ENCODE measurements at places on chromosomes 3 and 15. TPM values are rescaled to one million over a fixed set of nuclear protein-coding genes. Genes with fewer than 3 reads are reported as not detected.

GABRR3 gene
- total RNA-seq: not detected

- no peak for DNase-seq
Observed at GRCh38 chr15:42732095-42732827, 4.7 kb downstream of the CDAN1 start.

DNA sequence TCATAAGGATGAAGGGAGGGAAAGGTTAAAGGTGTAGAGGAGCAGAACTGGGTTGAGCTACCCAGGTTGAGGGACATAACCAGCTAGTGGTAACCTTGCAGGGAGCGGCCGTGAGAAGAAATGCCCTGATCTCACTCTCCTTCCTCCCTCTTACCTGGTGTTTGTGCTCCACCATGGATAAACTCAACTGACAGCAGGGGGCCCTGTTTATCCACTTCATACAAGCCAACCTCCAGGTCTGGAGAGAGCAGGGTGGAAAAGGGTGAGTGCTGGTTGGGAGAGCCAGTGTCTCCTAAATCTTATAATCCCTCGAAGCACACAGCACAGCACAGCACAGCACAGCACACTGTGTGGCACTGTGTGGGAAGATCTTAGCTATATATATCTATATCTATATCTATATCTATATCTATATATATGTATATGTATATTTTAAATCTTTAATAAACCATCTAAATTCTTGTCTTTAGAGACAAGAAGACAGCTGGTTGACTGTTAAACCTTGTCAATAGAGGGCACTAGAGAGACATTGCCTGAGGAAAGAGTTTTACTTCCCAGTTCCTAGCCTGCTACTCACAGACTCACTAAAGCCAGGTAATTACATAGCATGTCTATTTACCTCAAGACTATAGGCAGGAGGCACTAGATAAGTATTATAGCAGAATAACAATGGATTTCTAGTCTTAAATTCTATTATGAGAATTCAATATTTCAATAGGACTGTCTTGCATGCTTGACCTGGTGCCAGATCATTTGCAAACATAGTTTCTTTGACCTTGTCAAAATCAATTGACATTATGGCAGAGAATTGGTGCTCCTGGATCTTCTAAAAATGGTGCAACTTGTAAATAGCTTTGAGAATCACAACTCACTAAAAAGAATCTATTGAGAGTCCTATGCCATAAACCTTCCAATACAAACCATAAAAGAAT lies 21.7 kb upstream of the FMN1 start:
- DNase-seq: peak; percentile 13

SCG5 gene
- total RNA-seq: 0.44 TPM

DNA sequence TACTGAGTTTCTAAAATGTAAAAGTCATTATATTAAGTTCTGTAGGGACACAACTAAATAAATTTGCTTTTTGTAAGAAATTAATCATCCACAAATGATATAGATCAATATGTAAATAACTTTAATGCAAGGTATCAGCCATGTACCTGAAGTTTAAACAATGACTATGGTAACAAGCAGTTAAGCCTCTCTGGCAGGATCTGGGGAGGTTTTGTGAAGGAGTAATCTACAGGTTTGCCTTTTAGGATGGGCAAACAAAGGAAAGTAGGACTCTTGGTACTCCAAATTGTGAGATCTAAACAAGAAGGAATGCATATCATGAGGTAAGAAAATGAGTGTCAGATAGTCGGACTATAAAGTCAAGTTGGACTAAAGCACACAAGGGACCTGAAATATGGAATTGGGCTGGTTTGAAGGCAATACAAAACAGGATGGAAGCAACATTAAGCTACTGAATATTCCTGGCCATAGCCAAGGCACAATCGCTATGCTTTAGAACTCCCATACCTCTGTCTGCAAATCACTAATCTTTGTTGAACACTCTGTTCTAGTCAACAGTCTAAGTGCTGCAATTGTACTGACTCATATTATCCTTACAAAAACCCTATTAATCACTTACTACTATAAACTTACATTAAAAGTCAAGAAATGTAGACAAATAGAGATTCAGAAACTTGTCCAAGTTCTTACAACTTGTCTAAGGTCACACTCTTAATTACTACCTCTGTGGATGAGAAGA lies 412.8 kb downstream of the DIPK2A start:
- DNase-seq: no peak

CGNL1 gene
- total RNA-seq: 17.9 TPM

- DNase-seq: no peak
Observed at GRCh38 chr3:131082871-131083863, 56.5 kb downstream of the NEK11 start.

GOLGA8S gene
- total RNA-seq: not detected

GRCh38 chr3:57794501-57794900 lies 38.4 kb downstream of the SLMAP start:
- no peak for DNase-seq

- peak; percentile 56 for DNase-seq
Observed at GRCh38 chr15:48712546-48712945, 67.0 kb upstream of the FBN1 start.

SNTN gene
- not detected for total RNA-seq

DNA sequence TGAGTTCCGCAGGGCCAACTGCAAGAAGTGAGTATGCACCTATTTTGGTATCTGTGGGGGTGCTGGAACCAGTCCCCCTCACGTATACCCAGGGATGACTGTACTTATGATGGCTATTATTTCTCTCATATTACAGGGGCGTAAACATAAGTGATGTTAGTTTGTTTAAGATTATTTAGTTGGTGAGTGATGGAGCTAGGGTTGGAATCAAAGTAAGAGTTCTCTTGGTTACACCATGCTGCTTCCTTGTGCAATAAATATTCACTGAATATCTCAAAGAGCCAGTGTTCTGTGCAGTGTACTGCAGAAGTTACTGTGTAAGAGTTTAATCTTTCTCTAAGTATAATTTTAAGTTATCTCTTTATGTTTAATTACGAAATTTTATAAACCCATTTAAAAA lies 12.8 kb upstream of the UTS2B start:
- DNase-seq: no peak

TNK2 gene
- total RNA-seq: 8.3 TPM

TM2D3 gene
- total RNA-seq: 63.5 TPM

DNA sequence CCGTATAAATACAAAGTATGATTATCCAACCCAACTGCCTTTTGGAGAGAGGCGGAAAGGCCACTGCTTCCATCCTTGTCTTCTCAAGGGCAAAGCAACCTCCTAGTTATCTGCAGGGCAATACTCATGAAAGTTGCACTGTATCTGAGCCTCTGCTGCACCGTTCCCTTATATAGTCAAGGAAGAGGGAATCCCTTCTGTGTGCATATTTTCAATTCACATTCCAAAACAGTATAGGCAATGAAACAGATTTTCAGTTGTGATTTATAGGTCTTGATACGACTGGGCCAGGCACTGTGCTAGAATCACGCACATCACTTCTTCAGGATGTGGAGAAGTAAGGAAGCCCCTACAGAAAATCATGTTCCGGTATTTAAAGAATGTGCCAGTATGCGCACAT lies 455.7 kb downstream of the FOXP1 start:
- peak; percentile 26 for DNase-seq

RTP3 gene
- not detected for total RNA-seq

TYRO3 gene
- 1.6 TPM for total RNA-seq

SOX14 gene
- total RNA-seq: not detected

GRCh38 chr15:85340321-85340665 lies 40.1 kb upstream of the AKAP13 start:
- peak; percentile 12 for DNase-seq

TMEM158 gene
- 0.87 TPM for total RNA-seq

DNA sequence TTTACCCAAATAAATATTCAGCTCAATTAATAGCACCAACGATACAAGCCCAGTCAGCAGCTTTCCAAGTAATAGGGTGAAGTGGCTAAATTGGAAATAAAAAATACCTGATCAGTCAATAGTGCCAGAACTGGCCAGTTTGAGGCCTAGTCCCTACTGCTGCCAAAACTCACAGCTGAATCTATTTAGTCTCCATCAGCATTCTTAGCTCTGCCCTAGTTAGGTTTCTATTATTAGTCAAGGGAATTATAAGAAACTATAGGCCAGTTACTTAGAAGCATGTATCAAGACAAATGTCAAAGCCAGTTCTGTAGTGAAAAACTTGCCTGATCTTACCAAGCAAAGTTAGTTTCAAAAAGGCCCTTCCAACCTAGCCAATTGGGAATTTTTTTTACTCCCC lies 146.2 kb upstream of the ZBTB20 start:
- no peak for DNase-seq

DNA sequence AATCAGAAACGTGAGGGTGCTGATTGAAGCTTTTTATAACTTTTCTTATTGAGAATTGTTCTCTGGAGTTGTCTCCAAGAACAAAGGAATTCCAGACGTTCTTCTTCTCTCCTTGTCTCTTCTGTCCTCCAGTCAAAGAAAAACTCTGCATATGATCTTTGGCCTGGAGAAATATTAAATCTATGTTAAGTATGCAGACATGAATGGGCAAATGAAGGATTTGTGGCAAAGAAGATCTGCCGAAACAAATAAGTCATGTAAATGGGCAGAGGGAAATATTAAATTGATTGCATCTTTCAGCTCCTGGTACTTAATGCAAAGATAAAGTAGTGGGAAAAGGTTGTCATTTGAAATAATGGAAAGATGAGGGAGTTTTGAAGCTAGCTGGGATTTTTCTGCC lies 74.9 kb downstream of the IGF1R start:
- DNase-seq: no peak

TMEM41A gene
- total RNA-seq: 5.4 TPM

DNA sequence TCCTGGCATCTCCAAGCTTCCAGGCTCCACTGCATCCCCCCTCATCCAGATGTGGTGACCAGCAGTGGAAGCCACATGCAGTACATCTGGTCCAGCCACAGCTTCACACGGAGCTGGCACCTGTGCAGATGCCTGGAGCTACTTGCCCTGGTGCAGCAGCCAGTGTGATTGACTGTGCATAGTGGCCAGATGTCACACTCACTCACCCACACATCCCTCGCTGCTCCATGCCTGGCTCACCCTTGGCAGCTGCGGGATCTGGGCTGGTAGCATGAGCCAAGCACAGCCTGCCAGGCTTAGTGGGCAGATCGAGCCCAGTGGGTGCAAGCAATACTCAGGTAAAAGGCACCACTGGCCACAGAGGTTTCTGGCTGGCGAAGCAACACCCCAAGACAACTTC lies 398.0 kb upstream of the CNTN4 start:
- no peak for DNase-seq

RPL35A gene
- total RNA-seq: 845 TPM

DNA sequence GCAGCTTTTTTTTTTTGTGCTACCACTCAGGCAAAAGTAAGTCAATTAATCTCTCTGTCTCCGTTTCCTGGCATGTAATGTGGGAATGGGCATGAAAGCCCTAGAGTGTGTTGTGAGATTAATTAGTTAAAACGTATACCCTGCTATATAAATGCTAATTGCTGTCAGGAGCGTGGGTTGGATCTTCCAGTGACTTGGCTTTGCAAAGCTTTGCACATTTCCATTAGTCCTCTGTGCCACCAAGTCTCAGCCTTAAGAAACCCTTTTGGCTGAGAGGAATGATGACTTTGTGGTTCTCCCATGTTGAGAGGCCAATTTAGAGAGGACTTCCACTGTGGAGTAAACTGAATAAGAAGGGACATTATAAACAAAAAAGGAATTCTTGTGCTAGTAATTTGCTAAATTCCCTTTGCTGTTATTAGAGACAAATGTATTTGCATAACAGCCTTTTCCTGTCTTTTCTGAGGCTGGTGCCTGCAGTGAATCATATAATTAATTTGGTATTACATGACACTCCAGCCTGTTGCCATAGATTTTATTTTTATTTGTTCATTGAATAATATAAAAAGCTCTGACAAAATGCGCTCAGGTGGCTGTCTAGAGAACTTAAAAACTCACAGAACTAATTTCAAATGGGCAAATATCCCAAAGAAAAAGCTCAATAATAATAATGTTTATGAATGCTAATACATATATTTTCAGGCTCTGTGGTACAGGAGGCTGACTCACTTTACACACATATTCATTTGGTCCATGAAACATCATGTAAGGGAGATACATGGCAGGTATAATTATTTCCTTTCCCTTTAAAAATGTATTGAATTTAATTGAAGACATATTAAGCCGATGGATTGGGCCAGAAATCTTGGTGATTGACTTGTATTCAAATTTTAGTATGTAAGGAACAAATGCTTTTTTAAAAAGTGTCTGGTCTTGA lies 82.7 kb downstream of the IL1RAP start:
- DNase-seq: no peak

- no peak for DNase-seq
Observed at GRCh38 chr3:181906338-181906737, 194.6 kb downstream of the SOX2 start.

FMN1 gene
- total RNA-seq: under 0.01 TPM

- no peak for DNase-seq
Observed at GRCh38 chr3:78287085-78287484, 1247.2 kb downstream of the ROBO2 start.

GRCh38 chr15:48112242-48112641 lies 8.5 kb upstream of the SLC24A5 start:
- peak; percentile 61 for DNase-seq

GRCh38 chr3:153818338-153818737 lies 302.9 kb upstream of the ARHGEF26 start:
- DNase-seq: no peak

DNA sequence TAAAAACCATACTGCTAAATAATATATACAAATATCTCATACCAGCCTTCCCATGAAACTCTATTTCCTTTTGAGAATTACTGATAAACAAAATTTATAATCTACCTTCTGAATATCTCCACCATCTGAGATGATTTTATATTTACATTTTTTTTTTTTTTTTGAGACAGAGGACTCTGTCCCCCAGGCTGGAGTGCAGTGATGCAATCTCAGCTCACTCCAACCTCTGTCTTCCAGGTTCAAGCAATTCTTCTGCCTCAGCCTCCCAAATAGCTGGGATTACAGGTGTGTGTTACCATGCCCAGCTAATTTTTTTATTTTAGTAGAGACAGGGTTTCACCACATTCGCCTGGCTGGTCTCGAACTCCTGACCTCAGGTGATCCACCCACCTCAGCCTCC lies 42.8 kb upstream of the IGF2BP2 start:
- DNase-seq: no peak

DNA sequence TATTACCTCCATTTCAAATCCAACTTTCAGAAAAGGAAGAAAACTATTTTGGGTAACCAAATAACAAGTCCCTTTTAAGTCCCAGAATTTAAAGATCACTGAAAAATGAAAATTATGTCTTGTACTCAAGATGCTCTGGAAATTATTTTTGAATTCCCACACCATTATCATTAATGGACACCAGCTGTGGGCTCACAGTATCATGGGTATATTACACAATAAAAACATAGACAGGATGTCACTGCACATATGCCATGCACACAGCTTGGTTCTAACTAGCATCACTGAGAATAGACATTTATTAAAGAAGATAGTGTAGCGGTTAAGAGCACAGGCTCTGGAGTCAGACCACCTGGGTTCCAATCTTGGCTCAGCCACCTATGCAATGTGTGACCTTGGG lies 130.4 kb downstream of the FRMD5 start:
- DNase-seq: no peak

All from lung microvascular endothelial cell (primary cell).